ENCODE measurements at places on chromosomes 16 and 17. TPM values are rescaled to one million over a fixed set of nuclear protein-coding genes. Genes with fewer than 3 reads are reported as not detected.
A peak's percentile ranks its signal among the peaks of the same experiment; 100 is the strongest.

GRCh38 chr17:81396722-81397313 lies 1.6 kb downstream of the BAHCC1 start:
- DNase-seq: no peak

PYDC1 gene
- not detected for total RNA-seq

DNA sequence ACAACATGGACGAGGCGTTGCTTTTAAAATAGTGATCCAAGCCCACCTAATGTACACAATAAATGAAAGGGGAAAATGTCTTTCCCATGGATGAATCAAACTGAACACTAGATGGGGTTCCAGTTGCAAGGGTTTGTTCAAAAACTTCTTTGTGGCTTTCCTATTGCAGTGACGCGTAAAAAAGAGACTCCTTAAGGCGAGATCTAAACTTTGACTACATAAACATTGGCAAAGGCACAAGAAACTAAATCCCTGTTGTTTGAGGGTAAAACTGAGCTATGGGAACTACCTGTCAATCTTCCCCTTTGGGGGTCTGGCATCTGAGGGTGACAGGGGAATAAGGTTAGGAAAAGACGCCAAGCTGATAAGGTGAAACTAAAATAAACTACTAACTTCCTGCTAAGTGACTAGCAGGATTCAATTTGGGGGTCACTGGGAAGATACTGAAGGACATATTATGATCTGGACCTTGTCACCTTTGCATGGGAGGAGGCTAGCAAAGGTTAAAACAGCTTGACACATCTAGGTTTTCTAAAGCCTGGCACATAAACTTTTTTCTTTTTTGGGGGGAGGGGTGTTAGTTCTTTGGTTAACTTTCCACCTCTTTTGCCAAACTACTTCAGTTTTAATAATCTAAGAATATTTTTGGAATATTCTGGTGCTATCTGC lies 4.7 kb downstream of the SALL1 start:
- peak; percentile 64 for DNase-seq

GLIS2 gene
- 18.9 TPM for total RNA-seq

GRCh38 chr16:89070590-89070989 lies 23.1 kb upstream of the ACSF3 start:
- DNase-seq: no peak

DNA sequence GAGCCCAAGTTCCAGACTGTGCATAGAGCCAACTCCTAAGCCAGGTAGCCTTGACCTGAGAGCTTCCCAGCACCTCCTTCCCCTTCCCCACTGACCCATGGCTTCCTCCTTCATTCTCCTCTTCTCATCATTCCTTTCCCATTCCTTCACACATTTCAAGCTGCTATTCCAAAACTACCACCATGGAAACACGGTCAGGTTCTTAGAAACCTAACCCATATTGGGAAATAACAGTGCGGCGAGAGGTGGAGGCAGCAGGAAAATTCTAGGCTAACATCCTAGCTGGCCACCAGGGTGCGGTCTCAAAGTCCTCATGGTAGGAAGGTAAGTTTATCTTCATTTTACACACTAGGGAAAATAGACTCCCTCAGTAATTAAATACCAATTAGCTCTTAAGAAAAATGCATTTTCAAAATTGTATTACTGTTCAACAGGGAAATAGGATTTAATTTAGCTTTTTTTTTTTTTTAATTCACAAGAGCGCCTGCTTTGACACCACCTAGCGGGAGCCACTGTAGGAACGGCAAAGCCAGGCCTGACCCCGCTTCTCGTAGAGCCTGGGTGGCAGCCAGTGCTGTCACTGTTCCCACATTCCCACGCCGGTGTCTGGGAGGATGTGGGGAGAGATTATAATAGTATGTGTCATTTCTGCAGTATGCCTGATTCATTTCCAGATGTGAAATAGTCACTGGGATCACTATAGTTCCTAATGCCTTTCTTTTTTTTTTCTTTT lies 14.0 kb upstream of the SPHK1 start:
- peak; percentile 96 for DNase-seq

GRCh38 chr17:70172923-70173322 lies 3.6 kb downstream of the KCNJ2 start:
- peak; percentile 65 for DNase-seq

TNS4 gene
- total RNA-seq: not detected

IRX3 gene
- total RNA-seq: 0.75 TPM

DNA sequence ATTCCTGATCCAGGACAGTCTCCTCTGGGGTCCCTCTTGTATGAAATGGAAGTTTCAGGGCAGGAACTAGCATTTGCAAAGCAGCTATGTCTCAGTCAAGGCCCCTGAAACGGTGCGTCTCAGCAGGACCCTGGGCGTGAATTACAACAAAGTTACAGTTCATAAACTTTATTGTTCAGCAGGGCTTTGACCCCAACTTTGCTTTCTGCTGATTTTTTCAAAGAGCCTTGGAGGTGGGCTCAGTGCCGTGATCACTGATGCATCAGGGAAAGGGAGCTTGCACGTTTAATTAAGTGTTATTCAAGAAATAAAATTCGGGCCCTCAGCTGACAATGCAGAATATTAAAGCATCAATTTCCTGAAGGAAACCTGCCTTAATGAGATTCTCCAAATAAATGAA lies 260.1 kb upstream of the C16orf82 start:
- DNase-seq: no peak

- no peak for DNase-seq
Observed at GRCh38 chr17:68344701-68345136, 53.4 kb downstream of the ARSG start.

KRT24 gene
- total RNA-seq: not detected

- DNase-seq: no peak
Observed at GRCh38 chr16:49452578-49452977, 79.0 kb downstream of the C16orf78 start.

DNA sequence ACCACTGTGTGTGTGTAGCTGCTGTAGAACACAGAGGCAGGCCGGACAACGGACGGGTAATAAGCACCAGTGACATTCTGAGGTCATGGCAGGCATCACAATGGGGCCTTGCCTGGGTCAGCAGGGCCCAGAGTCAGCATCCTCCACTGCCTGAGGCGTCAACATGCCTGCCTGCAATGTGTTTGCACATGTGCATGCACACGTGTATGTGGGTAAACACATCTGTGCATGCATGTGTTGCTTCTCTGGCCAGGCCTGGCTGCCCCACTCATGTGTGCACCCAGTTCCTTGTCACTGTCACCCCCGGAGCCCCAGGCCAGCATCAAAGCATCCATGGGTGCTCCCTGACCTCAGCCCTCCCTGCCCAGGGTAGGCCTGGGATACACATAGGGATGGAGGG lies 43.3 kb downstream of the LGALS9 start:
- DNase-seq: no peak

- peak; percentile 12 for DNase-seq
Observed at GRCh38 chr16:1105888-1106620, 10.0 kb upstream of the C1QTNF8 start.

BCL6B gene
- not detected for total RNA-seq

- DNase-seq: no peak
Observed at GRCh38 chr17:8946071-8946470, 19.4 kb downstream of the PIK3R5 start.

GRCh38 chr17:65637786-65638185 lies 76.3 kb upstream of the AXIN2 start:
- DNase-seq: no peak

GRCh38 chr17:77160091-77160874 lies 19.5 kb downstream of the SEC14L1 start:
- DNase-seq: no peak

DNA sequence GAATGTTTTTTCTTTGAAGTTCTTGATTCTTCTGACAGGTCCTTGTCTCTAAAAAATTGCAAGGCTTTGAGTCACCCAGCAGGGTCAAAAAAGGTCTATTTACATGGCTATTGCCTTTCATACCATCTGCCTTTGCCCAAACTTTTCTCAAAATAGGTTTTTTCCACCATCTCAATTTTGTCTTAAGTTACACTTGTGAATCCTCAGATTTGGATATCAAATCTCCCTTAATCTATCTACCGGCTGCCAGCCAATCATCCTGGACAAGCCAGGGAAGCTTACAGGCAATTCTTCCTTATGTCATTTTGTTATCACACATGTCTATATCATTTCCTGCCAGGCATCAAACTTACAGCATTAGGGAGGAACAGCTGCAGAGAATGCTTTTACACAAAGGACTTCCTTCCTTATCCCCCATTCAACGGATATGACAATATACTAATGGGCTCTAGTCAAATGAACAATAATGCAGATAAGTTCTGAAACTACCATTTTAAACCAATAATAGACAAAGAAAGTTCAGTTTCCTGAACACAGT lies 104.1 kb upstream of the CORO6 start:
- DNase-seq: no peak

HOXB5 gene
- not detected for total RNA-seq

DNA sequence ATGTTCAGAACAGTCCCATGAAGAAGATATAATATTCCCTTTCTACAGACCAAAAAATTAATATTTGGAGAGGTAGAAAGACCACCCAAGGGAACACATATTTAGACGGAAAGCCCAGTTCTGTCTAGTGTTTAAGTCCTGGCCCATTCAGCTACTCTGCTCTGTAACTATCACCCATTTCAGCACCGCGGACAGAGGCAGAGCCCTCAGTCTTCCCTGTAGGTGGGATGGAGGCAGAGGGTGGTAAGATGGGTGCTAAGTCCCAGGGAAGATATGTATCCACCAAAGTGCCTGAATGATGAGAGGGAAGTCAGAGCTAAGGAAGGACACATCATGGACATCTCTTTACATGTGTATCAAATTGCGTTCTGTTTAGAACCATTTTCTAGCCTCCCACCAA lies 27.8 kb upstream of the C16orf78 start:
- no peak for DNase-seq

Data from astrocyte (in vitro differentiated cells and primary cell).